ENCODE measurements at places on chromosomes 7 and 10.
A peak's percentile ranks its signal among the peaks of the same experiment; 100 is the strongest.

DNA sequence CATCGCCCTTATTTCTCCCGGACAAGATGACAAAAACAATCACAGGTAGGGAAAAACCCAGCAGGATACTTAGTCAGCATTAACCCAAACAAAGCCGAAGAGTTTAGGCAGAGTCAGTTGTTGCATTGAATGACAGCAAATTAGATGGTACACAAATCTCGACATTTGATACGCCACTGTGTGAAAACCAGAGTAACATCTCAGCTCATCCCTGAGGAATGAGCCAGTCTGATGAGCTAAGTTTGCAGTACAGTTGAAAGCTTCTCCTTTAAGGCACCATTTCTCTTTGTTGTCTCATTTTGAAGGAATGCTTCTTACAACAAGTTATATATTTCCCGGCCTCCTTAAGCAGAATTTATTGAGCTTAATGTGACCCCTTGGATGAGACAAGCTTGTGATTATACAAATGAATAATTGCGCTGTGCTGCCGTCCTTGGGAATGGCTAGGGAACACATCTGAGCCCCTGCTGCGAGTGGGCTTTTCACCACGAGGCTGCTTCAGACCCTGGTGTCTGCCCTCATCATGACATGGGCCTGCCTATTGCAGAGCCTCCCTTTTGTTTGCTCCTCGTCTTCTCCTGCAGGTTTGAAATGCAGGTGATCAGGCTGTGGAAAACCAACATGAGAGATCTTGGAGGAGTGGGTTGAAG lies 137.3 kb downstream of the CELF2 start:
- DNase-seq = no peak

DNA sequence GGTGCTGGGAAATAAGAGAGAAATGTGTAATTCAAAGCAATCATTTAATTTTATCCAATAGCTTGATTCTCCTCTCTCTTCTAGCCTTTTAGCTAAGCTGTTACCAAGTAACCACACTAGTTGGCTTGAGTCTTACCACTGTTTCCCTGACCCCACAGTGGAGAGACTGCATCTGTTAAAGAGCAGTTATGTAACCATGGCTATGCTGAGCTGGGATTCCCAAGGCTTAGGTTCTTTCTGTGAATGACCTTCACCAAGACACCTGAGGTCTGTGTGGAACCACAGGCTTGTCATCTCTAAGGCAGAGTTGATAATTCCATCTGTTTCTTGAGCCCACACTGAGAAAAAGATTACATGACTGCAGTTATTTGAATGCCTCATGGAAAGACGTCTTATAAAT lies 47.7 kb upstream of the ATRNL1 start:
- no peak for DNase-seq

DNA sequence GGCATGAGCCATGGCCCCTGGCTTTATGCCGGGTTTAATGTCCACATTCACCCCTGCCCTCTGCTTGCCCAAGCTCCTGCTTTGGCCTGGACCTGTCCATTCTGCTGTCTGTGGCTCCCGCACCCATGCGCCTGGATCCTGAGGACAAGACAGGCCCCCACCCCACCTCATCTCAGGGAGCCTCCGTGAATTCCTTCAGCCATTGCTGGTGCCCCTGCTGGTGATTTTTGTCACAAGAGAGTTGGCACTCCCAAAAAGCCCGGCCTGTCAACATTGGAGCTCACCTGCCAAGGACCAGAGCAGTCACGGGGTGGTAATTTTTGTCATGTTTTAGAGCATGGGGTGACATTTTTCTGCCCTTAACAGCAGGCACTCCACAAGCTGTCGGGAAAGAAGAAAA lies 127.5 kb upstream of the PLXNA4 start:
- peak; percentile 56 for DNase-seq

DNA sequence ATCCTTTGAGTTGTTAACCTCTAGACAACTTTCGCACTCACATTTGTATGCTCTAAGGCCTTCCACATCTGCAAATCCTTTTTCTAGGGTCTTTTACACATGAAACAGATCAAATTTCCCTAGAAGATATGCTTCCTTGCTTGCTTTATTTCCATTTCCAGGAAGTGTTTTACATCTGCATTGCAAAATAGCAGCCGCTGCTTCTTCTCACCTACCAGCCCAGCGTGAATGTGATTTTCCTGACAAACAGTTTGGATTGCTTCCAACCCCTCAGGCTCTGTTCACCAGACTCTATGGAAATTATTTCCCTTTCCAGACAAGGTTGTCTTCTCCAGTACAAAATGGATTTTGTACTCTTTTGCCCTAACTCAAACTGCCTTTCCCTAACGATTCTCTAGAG lies 50.9 kb upstream of the PAPSS2 start:
- DNase-seq = no peak

DNA sequence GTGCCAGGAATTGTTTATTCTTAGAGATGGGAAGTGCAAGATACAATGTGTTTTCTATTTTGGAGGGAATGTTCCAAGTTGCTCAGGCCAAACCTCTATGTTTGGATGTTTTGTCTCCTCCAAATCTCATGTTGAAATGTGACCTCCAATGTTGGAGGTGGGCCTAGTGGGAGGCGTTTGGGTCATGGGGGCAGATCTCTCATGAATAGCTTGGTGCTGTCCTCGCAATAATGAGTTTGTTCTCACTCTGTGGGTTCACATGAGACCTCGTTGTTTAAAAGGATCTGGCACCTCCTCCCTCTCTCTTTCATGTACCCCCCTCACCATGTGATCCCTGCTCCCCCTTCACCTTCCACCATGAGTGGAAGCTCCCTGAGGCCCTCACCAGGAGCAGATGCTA lies 8.3 kb upstream of the GDF10 start:
- DNase-seq = no peak

DNA sequence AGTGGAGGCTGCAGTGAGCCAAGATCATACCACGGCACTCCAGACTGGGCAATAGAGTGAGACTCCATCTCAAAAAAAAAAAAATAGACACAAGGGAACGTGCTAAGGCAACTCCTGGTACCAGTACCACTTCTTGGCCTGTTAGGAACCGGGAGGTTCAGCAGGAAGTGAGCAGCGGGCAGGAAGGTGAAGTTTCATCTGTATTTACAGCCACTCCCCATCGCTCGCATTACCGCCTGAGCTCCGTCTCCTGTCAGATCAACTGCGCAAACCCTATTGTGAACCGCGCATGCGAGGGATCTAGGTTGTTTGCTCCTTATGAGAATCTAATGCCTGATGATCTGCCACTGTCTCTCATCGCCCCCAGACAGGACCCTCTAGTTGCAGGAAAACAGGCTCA lies 69.9 kb upstream of the FOXK1 start:
- no peak for DNase-seq

DNA sequence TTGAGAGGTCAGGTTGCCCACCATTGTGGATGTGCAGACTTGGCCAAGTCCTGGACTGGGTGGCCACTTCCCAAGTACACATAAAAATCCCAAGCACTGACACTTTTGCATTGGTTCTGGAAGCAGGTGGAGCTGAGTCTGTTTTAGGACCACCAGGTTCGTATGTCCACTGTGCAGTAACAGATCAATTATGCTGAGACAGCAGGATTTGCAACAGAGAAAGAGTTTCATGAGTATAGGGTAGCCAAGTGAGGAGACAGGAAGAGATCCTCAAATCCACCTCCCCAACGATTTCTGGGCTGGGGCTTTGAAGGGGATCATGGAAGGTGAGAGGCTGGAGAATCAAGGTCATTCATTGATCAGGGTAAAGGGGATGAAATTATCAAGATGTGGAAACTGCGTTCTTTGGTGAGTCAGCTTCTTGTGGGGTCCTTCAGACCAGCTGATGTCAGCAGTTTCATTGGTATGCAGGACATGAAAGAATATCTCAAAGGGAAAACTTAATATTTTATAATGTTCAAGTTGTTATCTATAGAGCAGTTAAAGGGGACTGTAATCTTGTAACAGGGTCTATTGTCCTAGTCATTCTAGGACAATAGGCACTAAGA lies 277.7 kb downstream of the GALNT17 start:
- no peak for DNase-seq

GRCh38 chr7:23893942-23894891 lies 184.2 kb downstream of the STK31 start:
- DNase-seq = no peak

- DNase-seq = peak; percentile 81
Measured at GRCh38 chr10:102596506-102596971, 47.7 kb upstream of the TRIM8 start.

DNA sequence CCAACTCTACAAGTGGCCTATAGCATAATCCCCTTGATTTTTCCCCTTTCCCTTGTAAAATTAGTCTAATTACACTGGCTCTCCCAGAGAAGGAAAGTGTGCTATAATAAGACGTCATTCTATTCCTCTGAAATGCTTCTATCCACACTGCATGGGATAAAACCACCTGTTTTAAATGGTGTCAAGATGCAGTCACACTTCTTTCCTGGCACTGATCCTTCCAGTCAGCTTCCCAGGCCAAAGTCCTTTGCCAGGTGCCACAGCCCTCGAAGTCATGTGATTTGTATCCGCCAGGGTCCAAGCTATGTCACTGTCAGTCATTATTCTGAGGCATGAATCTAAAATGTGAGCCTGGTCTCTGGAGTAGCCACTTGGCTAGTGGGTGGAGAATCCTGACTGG lies 169.0 kb upstream of the KIAA1217 start:
- DNase-seq = no peak

DNA sequence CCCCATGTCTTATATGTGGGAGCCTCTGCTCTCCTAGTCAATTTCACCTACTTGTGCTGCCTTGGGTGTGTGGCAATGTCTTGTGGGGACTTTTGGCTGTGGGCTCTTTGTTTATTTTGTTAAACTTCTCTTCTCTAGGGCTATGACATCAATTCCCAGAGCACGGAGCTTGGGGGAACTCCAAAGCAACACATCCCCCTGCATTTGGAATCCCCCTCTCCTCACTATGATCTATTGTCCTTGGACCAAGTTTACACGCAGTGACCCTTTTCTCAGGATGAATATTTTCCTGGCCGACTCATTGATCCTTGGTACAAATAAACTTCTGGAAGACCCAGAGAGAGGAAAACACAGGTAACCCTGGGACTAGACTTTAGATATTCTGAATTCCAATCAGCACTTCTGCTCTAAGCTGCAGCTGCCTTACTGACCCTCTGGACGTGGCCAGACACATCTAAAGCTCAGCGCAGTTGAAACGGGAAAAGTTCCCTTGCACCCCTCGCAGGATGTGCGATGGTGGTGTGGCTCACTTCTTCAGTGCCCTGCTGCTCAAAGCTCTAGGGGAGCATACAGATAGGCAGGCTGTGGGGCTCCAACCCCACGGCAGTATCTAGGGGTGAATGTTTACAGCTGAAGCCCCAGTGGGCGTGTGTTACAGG lies 110.8 kb downstream of the TMEM178B start:
- no peak for DNase-seq

- DNase-seq = peak; percentile 65
Measured at GRCh38 chr7:69450456-69450855, 147.8 kb upstream of the AUTS2 start.

DNA sequence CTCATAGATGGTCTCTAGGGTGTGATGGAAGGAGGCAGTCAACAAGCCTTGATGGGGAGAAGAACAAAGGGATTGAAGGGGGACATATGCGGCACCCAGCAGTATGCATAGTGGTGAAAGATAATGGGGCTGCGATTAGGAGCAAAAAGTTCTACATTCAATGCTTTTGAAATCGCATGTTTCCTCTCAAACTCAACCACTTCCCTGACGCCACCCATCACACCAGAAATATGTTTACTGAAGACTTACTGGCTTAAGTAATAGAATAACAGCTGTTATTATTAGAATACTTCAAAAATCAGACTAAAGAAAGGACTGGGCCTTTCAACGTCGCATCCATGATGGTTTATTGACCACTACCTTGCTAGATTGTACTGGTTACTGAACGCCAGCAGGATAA lies 31.5 kb downstream of the MKRN1 start:
- DNase-seq = no peak

GRCh38 chr7:25636871-25637283 lies 408.6 kb upstream of the NPVF start:
- DNase-seq = no peak

GRCh38 chr10:51832652-51833383 lies 133.4 kb upstream of the CSTF2T start:
- DNase-seq = no peak

GRCh38 chr7:2197436-2198155 lies 35.1 kb downstream of the MAD1L1 start:
- DNase-seq = peak; percentile 27

GRCh38 chr7:150787321-150788281 lies 12.6 kb downstream of the TMEM176B start:
- DNase-seq = no peak

- DNase-seq = no peak
Measured at GRCh38 chr10:131947631-131948347, 33.9 kb downstream of the BNIP3 start.

- DNase-seq = no peak
Measured at GRCh38 chr7:108663701-108664100, 94.0 kb downstream of the DNAJB9 start.

DNA sequence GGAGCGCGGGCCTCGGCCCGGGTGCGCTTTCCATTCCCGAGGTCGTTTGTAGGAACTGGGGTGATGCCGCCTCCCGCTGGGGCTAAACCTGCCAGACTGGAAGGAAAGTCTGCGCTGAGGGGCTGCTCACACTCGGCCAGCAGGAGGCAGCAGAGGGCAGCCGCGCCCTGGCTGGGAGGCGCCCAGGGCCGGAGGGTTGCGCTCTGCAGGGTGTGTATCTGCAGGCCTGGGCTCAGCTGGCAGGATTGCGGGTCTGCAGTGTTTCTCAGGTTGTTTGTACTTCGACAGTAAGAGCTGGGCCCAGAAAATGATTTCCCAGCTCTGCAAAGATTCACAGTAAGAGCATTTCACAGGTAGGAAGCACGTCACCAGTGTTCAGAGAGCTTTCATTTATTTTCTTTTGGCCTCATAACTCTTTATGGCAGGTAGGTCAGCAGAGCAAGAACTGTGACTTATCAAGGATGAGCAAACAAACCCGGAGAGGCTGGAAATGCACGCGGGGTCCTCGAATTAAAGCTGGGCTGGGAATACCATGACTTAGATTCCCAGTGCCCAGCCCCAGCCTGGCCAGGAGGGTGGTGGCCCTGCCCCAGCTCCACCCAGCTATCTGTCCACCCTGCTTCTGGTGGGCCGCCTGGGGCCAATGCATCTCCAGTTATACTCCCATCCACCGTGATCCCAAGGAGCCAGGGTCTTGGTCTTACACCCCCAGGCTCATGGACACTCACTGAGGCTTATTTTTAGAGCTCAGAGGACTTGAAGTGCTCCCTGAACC lies 15.2 kb upstream of the PPP2R2D start:
- DNase-seq = peak; percentile 88

GRCh38 chr10:46304062-46304461 lies 17.3 kb downstream of the ANTXRL start:
- no peak for DNase-seq

GRCh38 chr10:2992401-2993198 lies 74.7 kb upstream of the PFKP start:
- DNase-seq = no peak

DNA sequence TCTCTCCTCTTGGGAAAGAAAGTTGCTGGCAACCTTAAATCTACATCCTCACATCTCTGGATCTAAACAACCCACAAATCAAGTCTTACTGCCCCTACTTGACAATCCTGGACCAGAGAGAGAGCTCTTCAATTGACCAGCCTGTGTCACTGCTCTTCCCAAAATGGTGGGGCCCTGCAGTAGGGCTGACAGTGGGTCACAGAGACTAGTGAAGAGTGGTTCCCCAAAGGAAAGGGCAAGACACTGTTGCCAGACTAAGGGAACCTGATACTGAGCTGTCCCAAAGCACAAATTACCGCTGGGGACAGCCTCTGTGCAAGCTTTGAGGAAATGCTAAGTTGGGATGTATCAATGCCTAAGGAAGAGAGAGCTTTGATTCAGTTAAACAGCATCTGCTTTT lies 4.5 kb upstream of the GPRIN2 start:
- no peak for DNase-seq
